ENCODE measurements at places on chromosomes 13 and 19. TPM values are rescaled to one million over a fixed set of nuclear protein-coding genes. Genes with fewer than 3 reads are reported as not detected.

YJEFN3 gene
- total RNA-seq, result 11.9 TPM

SOX21 gene
- not detected for total RNA-seq

ZNF528 gene
- total RNA-seq, result 31.7 TPM

DNA sequence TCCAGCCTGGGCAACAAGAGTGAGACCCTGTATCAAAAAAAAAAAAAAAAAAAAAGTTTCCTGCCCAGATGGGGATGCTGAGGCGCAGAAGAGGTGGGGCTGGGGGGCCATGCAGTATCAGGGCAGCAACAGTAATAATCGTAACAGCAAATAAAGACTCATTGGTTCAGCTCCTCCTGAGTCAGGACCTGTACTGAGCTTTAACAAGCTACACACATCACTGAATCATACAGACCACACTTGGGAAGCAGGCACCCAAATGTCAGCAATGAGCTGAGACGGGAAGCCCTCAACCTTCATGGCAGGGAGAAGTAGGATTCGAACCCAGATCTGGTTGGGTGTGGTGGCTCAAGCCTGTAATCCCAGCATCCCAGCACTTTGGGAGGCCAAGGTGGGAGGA lies 10.6 kb upstream of the DPF1 start:
- no peak for DNase-seq

IZUMO1 gene
- not detected for total RNA-seq

RASGRP4 gene
- 0.31 TPM for total RNA-seq

GRCh38 chr19:51986309-51987291 lies at the start of gene ZNF350:
TSS of gene ZNF350 (minus strand) at chr19:51986840. CDS start at chr19:51974360, 12,480 bp downstream.
- peak; percentile 79 for DNase-seq

DNA sequence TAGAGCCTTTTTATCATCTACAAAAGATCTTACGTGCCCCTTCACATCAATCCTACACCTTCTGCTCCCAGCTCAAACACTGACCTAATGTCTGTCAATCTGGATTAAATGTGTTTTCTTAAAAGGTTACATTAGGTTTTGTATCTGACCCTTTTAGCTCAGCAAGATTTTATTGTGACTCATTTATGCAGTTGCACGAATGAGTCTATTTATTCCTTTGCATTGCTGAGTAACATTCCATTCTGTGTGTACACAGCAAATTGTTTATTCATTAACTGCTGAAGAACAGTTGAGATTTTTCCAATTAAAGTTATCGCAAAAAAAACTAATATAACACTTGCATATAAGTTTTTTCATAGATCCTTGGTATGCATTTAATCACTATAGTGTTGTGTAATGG lies 253.9 kb upstream of the GPC6 start:
- DNase-seq, result no peak

DNA sequence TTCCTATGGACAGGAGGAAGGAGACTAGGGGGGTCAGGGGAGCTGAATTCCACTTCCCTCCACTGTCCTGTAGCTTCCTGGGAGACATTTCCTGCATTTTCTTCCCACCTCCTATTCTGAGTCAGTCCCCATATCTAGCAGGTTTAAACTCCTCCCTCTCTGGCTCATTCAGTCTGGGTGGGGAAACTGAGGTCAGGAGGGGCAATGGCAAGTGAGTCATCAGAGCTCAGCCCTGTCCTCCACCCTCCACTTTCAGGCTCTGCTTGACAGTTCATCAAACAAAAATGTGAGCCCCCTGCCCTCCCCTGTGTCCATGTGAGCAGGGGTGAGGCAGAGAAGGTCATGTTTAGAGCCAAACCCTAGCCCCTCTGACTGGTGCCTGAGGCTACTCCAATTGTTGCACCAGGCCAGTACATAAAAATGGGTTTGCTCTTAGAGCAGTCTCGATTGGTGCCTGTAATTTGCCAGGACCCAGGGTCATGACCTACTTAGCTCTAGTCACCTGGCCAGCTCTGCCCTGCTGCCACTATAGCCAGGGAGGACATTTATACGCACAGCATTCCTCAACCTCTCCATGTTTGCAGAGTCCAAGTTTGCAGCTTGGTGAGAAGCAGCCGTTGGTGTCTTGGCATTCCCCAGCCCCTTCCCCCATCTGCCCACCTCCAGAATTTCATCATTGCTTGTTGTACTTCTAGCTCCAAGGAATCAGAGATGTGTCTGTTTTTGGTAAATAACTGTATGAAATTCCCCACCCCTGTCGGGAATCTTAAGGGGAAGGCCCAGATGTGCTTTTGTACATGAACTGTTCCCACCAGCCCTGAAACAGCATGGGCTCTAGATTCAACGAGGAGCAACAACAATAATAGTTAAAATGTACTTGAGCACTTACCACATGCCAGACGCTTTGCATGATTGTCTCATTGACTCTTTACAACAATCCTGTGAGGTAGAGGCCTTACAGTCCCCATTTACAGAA lies 20.7 kb downstream of the SAMD4B start:
- DNase-seq, result no peak

DNA sequence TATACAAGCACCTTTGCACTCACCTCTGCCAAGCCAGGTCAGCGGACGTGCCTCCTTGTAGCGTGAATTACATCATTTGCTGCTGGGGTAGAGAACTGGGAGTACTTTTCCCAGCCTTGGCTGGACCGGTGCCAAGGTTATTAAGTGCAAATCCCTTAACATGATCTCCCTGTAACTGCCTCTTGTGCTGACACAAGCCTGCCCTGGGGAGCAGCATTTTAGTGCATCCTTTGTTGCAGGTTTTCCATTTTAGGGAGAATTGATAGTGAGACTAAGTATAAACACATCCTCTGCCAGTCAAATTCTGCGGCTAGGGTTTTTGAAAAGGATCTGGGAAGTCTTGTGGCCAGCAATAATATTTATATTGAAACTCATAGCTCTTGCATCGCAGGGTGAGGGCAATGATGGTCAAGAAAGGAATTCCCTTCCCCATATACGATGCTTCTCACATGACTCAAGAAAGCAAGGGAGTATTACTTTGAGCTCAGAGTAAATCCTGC lies 32.7 kb upstream of the DCLK1 start:
- DNase-seq, result no peak

GRCh38 chr19:51009061-51009891 lies 7.9 kb upstream of the KLK8 start:
- DNase-seq, result no peak

- DNase-seq, result peak; percentile 27
Observed at GRCh38 chr13:104984296-104984818, 1551.1 kb downstream of the EFNB2 start.

ZNF100 gene
- 17.7 TPM for total RNA-seq

DNA sequence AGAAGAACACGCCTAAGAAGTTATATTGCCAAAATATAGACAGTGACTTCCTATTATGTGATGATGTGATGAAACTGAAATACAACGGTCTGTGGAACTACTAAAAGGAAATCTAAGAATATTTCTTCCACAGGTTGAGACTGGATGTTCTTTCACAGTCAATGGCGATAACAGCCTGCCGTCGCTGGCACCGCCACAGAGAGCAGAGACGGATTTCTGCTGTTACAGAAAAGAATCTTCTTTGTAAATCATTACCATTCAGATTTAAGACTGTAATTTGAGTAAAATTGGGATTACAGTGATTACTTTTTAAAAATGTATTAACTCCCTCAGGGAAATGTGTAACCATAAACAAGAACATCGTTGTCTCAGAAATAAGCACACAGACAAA lies 100.8 kb downstream of the TUBGCP3 start:
- DNase-seq, result no peak

DNA sequence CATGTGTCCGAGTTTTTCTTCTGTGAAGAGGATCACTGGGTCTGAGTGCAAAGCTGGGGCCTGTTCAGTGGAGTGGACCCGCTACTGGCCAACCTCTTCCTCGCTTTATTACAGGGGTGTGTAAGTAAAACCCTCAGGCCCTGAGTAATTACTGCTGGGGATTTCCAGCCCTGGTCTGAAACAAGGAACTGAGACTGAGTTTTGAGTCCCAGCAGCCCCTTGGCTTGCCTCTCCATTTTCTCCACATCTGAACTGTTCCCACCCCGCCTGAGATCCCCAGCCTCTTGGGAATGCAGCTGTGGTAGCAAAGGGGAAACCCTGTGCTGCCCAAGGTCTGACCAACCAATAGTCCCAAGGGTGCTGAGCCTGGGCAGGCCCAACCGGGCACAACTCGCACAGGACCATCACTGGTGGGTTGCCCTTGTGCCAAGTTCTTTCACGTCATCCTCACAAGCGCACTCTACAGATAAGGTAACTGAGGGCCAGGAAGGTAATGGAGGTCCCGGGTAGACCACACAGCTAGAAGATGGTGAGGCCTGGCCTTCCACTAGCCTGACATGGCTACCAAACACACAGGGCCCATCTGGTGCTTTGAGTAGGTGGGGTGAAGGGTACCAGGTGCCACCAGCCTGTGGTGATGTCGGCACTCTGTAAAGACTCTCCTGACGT lies 13.7 kb upstream of the SLC35E1 start:
- no peak for DNase-seq

OR7A5 gene
- not detected for total RNA-seq

ZNF607 gene
- total RNA-seq, result 10.8 TPM

CYP4F12 gene
- total RNA-seq, result 3.1 TPM

GRCh38 chr13:41289463-41289881 lies 21.6 kb upstream of the NAA16 start:
- no peak for DNase-seq

DNA sequence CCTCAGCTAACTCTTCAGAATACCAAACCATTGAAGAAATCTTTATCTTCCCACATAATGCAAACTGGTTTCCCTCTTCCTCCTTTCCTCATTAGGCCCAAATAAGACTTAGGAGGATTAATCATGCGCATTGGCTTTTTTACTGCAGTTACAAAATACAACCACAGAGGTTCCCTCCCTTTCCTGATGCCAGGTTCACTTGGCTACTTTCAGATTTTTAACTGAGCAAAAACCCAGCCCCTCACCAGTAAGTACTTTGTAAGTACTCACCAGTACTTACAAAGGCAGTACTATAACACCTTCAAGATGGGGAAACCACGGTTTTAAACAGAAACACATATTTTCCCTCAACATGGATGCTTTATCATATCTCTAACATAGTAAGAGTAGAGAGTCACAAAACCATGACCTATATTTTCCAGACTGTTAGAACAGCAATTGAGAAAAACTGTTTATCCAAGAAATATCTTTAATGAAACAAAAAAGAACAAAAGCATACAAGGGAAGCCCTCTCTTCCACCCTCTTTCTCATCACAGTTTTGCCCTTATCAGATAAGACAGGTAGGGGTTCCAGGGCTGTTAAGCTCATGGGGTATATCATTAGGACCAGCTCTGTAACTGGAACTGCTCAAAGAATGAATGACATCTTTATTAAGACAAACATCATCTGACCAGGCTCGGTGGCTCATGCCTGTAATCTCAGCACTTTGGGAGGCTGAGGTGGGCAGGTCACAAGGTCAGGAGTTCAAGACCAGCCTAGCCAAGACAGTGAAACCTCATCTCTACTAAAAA lies 12.7 kb downstream of the FOXO1 start:
- no peak for DNase-seq

GRCh38 chr19:29927944-29928625 lies 14.0 kb upstream of the URI1 start:
- DNase-seq, result no peak

GRCh38 chr13:59364641-59365085 lies 799.1 kb downstream of the DIAPH3 start:
- DNase-seq, result no peak

DAND5 gene
- not detected for total RNA-seq

DNA sequence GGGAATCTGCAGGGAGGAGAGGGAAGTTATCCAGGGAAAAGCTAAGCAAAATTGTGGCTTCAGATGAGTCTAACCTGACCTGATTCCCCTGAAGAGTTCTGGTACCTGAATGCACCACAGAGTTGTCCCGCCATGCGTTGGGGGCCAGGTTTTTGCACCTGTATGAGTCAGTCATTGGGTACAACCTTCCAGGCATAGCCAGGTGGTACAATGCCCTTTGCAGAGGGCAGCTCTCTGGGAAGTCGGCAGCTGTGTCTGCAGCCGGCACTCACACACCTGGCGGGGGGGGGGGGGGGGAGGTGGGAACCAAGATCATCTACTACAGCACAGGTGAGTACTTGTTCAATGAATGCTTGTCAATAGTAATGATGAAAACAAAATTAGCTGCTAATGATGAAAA lies 52.5 kb upstream of the GTF3A start:
- no peak for DNase-seq

- no peak for DNase-seq
Observed at GRCh38 chr13:51221674-51222036, 543 bp upstream of the FAM124A start.

CD22 gene
- total RNA-seq, result 1.8 TPM

DNA sequence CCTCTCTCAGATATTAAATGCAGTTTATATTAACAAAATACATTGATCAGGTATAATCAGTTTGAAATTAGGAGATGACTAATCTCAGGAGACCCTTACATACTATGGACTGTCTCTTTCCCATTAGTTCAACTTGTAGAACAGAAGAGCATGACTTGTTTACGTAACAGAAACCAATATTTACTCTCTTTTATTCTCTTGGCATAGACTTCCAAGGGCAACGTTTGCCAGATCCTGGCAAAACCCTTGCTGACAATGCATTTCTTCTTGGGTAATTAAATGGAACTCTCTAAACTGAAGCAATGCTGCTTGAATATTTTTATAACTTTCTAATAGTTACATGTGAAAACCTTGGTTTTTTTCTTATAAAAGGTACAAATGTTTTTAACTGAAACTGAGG lies 68.3 kb upstream of the MYO16 start:
- DNase-seq, result no peak

ABCC4 gene
- total RNA-seq, result 6.4 TPM

DNA sequence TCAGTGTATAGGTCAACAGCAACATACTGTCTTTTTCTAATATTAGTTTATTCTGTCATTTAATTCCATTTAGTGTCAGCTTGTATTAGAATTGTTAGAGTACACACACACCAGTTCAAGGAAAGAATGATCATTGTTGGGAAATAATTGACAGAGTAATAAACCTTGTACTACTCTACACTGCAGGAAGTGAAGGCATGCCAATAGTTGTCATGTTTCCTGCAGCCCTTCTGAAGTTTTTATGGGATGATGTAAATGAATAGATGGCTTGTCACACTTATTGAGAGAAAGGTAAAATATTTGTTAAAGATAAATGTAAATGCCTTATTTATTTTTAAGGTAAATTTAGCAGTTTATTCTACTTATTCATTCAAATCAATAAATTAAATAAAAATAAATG lies 306.9 kb upstream of the KLHL1 start:
- no peak for DNase-seq

APOC1 gene
- total RNA-seq, result 11.6 TPM

OR7D2 gene
- not detected for total RNA-seq

DNA sequence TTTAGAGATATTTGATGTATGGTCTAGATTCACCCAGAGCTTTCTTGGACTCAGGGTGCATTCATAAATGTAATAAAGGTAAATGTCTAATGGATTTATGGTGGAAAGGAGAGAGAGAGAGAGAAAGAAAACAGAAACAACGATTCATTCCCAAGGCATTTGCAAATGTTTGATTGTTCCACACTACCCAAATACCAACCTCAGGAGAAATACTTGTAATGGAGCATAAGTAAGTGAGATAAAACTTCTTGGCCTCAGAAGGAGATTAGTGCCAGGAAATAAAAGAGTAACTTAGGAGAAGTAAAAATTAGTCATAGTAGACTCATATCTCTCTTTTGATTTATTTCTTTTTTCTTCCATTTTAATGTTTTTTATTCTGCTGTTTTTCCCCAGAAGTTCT lies 40.6 kb upstream of the DGKH start:
- no peak for DNase-seq

- DNase-seq, result no peak
Observed at GRCh38 chr19:29491995-29492577, 33.7 kb upstream of the VSTM2B start.

DACT3 gene
- total RNA-seq, result 0.48 TPM

SHISA7 gene
- not detected for total RNA-seq

GRCh38 chr19:18529782-18530181 lies 7.9 kb upstream of the ELL start:
- no peak for DNase-seq

GRCh38 chr13:28531077-28531844 lies 36.3 kb upstream of the FLT1 start:
- no peak for DNase-seq
